ENCODE measurements at places on chromosomes 4 and X. TPM values are rescaled to one million over a fixed set of nuclear protein-coding genes. Genes with fewer than 3 reads are reported as not detected.
A peak's percentile ranks its signal among the peaks of the same experiment; 100 is the strongest.

DNA sequence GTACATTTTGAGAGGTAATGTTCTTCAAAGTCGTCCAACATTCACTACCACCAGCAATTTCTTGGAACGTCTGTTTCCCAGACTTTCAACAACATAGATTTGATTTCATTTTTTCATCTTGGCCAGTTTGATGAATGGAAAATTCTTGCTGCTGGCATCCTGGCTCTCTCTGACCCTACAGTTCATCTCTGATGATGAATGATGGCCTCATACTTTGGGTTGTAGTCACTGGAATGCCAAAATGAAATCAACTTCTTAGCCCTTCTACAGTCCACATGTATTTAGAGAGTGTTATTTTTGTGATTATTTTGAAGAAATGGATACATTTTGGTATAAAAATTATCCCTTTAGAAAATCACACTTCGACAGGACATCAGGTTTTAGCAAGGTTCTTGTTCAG is 8.8 kb downstream of the CHST7 start:
- DNase-seq = peak; percentile 39
- peak overlapping the region; percentile 84 for H3K4me3 ChIP-seq
- H3K27me3 ChIP-seq = no peaks in the 10 kb centered on the region
- H3K4me1 ChIP-seq = peaks cover 55% of the 10 kb centered on the region
- H3K36me3 ChIP-seq = peaks cover 6% of the 10 kb centered on the region

DNA sequence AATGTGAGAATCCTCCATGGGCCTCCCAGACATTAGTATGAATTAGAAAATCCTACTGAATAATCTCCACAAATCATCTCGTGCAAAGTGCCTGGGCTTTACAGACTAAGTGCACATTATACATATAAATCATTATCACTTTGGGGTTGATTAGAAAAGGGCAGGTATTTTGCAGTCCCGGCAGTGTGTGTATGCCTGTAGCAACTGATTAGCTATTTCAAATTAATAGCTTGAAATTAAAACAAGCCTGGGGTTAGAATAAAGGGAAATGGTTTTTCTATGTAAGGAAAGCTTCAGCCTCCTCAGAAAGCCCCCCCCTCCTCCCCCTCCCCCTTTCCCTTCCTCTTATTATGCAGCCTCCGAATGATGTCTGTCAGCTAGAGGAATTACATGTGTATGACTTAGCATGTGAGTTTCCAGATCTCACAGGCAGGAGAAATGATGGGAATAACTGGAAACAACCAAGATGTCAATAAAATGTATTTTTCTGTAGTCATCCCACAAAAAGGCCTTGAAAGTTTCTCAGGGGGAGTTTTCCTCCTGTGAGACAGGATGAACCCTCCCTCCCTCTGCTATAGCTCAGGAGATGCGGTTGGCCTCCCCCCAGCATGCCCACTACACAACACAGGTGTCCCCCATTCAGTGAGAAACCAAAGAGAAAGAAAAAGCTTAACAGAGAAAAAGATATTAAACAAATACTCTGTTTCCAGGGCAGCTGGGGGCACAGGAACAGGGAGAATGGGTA is 41.2 kb upstream of the RASGEF1B start:
- no peaks in the 10 kb centered on the region for H3K27me3 ChIP-seq
- H3K4me3 ChIP-seq = no peak overlapping the region
- no peaks in the 10 kb centered on the region for H3K4me1 ChIP-seq
- no peaks in the 10 kb centered on the region for H3K36me3 ChIP-seq
- DNase-seq = no peak

- peaks cover 66% of the 10 kb centered on the region for H3K4me1 ChIP-seq
- no peaks in the 10 kb centered on the region for H3K27me3 ChIP-seq
- peak; percentile 80 for DNase-seq
- peak overlapping the region; percentile 85 for H3K27ac ChIP-seq
- peaks cover 7% of the 10 kb centered on the region for H3K36me3 ChIP-seq
- peak overlapping the region; percentile 49 for H3K4me3 ChIP-seq
Measured at GRCh38 chr4:24850674-24851073, 55.3 kb downstream of the SOD3 start.

DNA sequence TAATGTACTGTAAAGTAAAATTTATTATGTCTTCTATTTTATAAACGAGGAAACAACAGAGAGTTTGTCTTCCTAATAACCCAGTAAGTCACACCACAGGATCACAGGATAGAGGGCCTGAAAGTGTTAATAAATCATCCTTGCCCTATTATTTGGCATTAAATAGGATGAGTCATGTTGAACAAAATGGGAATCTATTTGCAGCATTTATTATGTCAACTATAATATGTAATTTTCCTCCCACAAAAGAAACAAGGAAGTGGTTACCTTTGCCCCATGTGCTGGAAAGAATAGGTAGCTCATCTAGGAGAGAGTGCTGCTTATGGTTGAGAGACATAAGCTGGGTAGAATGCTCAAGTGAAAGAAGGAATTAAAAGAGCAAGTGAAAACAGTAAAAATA is 237.6 kb upstream of the NDST3 start:
- no peak overlapping the region for H3K4me3 ChIP-seq
- H3K36me3 ChIP-seq = no peaks in the 10 kb centered on the region
- no peaks in the 10 kb centered on the region for H3K27me3 ChIP-seq

DNA sequence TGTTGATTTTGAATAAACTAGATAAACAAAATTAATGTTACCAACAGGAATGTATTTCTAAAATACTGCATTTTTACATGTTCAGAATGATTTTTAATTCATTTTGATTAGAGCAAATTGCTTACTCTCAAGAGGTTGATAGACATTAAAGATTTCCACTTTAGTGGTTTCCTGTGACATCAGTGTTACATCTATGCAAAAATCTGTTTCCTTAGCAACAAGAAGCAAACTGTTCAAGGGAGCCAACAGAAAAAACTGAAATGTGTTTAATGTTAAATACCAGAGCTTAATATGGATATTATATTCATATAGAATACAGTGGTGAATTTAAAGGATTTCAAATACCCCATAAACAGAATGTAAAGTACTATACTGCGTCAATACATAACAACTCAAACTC is 277.8 kb downstream of the GABRG1 start:
- no peaks in the 10 kb centered on the region for H3K4me1 ChIP-seq
- H3K36me3 ChIP-seq = no peaks in the 10 kb centered on the region
- no peak overlapping the region for H3K4me3 ChIP-seq
- H3K27me3 ChIP-seq = no peaks in the 10 kb centered on the region
- H3K27ac ChIP-seq = no peak overlapping the region
- no peak for DNase-seq

GRCh38 chr4:151012820-151013219 is 2.3 kb downstream of the LRBA start:
- peaks cover 28% of the 10 kb centered on the region for H3K4me1 ChIP-seq
- no peak overlapping the region for H3K27ac ChIP-seq
- peak overlapping the region; percentile 54 for H3K4me3 ChIP-seq
- no peak for DNase-seq
- H3K27me3 ChIP-seq = peaks cover 1% of the 10 kb centered on the region

DNA sequence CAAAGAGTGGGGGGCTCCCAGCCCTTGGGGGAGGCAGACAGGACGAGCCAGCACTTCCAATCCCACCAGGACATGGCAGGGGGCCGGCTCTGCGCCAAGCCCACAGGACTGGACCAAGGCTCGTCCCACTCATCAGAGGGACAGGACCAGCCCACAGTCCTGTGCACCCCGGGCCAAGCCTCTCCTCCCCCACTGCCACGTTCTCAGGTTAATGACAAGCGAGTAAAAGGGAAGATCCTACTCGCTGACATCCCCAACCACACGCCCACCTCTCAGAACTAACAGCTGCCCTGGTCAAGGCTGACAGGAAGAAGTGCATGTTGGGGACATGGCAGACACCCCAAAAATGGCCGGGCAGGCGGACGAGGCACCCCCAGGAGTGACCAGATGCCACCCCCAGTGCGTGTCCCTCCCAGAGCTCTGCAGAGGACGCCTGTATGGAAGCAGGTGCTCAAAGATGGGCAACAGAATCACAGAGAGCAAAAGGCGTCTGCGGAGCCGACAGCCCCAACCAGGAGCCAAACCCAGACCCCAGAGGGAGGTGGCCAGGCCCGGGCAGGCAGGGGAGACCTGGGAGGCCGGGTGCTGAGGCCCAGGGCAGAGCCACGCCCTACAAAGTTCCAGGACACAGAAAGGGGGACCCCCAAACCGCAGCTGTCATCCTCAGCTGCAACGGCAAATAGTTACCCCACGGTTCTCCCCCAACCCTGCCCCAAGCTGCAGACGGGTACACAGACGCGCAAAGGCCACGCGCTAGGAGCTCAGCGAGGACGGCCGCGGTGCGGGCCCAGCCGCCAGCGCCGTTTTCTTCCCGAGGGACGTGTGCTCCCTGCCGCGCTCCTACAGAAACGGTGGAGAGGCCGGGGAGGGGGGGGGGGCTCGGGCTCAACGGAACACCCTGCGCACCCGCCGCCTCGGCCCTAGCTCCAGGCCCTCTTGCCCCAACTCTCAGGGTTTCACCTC is 1.7 kb downstream of the CTBP1 start:
- H3K27ac ChIP-seq = peak overlapping the region; percentile 87
- H3K36me3 ChIP-seq = peaks cover 19% of the 10 kb centered on the region
- peak overlapping the region; percentile 92 for H3K4me3 ChIP-seq
- H3K27me3 ChIP-seq = peaks cover 2% of the 10 kb centered on the region
- H3K4me1 ChIP-seq = peaks cover 13% of the 10 kb centered on the region
- no peak for DNase-seq

DNA sequence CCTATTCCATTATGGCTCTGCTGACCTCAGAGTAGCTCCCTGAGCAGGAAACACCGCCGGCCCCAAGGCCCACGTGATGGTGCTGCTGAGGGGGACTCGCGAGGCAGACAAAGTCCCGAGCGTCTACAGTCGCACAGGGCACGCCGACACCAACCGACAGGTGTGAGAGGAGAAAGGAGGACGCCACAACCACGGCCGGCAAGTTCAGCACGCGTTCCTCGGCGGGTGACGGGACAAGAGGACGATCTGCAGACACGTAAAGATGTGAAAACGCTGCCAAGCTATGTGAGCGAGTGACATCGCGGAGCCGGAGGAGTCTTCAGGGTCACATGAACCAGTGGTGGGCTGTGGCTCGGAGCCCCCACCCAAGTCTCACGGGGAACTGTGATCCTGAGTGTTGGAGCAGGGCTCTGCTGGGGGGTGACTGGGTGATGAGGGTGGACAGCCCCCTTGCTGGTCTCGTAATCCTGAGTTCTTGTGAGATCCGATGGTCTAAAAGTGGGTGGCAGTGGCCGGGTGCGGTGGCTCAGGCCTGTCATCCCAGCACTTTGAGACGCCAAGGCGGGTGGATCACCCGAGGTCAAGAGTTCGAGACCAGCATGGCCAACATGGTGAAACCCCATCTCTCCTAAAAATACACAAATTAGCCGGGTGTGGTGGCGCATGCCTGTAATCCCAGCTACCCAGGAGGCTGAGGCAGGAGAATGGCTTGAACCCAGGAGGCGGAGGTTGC is 34.0 kb downstream of the PPP2R3B start:
- H3K27me3 ChIP-seq = peaks cover 2% of the 10 kb centered on the region
- no peak for DNase-seq
- H3K27ac ChIP-seq = no peak overlapping the region
- H3K4me3 ChIP-seq = no peak overlapping the region
- peaks cover 12% of the 10 kb centered on the region for H3K36me3 ChIP-seq

- H3K4me3 ChIP-seq = no peak overlapping the region
- peaks cover under 1% of the 10 kb centered on the region for H3K27me3 ChIP-seq
- no peaks in the 10 kb centered on the region for H3K4me1 ChIP-seq
- H3K27ac ChIP-seq = no peak overlapping the region
- H3K36me3 ChIP-seq = no peaks in the 10 kb centered on the region
Measured at GRCh38 chr4:155984106-155984797, 30.6 kb upstream of the CTSO start.

- peaks cover 45% of the 10 kb centered on the region for H3K36me3 ChIP-seq
- H3K4me1 ChIP-seq = peaks cover 38% of the 10 kb centered on the region
- H3K27me3 ChIP-seq = no peaks in the 10 kb centered on the region
- no peak for DNase-seq
- H3K27ac ChIP-seq = no peak overlapping the region
- no peak overlapping the region for H3K4me3 ChIP-seq
Measured at GRCh38 chr4:24570574-24571236, 13.6 kb downstream of the DHX15 start.

GRCh38 chrX:15497865-15498264 is 2.7 kb upstream of the BMX start:
- peak; percentile 25 for DNase-seq
- peaks cover 6% of the 10 kb centered on the region for H3K27me3 ChIP-seq
- H3K4me3 ChIP-seq = no peak overlapping the region
- H3K36me3 ChIP-seq = no peaks in the 10 kb centered on the region
- H3K4me1 ChIP-seq = peaks cover 17% of the 10 kb centered on the region
- H3K27ac ChIP-seq = no peak overlapping the region

GRCh38 chr4:6470502-6471306 is 1.7 kb downstream of the PPP2R2C start:
- H3K4me3 ChIP-seq = peak overlapping the region; percentile 76
- H3K27ac ChIP-seq = peak overlapping the region; percentile 38
- H3K36me3 ChIP-seq = no peaks in the 10 kb centered on the region
- H3K27me3 ChIP-seq = peaks cover 45% of the 10 kb centered on the region
- no peaks in the 10 kb centered on the region for H3K4me1 ChIP-seq

DNA sequence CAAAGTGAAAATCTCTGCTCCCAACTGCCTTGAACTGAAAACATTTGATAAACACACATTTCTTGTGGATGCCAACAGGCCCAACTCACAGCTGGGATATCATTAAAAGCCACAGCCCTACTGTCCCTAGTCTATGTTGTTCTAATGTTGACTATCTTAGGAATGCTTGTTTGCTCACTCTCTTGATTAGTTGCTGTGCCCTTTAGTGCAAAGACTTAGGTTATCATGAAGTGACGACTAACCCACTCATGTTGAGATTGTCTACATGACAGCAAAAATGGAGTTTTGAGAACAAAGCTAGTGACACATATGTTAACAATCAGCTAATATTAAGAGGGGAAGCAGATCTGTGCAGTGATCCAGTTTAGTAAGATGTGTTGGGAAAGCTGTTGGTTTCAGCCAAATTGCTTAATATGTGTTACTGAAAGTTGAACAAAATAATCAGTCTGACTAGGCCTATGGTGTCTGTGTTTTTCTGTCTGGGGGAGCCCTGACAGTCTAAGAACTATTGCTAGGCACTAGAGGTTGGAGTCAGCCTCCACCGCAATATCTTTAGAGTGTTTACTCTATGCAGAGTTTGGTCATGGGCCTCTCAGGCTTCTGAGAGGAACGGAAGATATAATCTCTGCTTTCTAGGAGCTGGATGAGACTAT is 125.5 kb downstream of the ATG4A start:
- H3K36me3 ChIP-seq = no peaks in the 10 kb centered on the region
- H3K4me1 ChIP-seq = no peaks in the 10 kb centered on the region
- H3K27ac ChIP-seq = no peak overlapping the region
- peaks cover 9% of the 10 kb centered on the region for H3K27me3 ChIP-seq

DNA sequence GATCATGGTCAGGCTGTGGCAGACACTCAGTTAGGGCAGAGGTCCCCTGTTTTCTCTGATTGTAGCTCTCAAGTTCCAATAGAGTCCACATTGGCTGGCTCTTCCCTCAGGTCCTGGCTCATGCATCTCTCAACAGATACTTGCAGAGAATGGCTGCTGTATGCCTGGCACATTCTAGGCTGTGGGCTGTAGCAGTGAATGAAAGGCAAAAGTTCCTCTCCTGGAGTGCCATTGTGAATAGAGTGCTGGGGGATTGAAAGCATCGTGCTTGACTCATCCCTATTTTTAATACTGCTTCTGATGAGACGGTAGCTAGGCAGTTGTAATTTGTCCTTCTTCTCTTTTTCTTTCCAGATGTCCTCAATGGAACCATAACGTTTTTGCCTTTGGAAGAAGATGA is 5.5 kb downstream of the TRMT44 start:
- H3K4me3 ChIP-seq = no peak overlapping the region
- DNase-seq = no peak
- peaks cover 4% of the 10 kb centered on the region for H3K36me3 ChIP-seq
- H3K27me3 ChIP-seq = no peaks in the 10 kb centered on the region
- H3K27ac ChIP-seq = no peak overlapping the region
- peaks cover 31% of the 10 kb centered on the region for H3K4me1 ChIP-seq

The S100G gene
- not detected for total RNA-seq

The CFAP97 gene
- 42.2 TPM for total RNA-seq

The NRK gene
- not detected for total RNA-seq

All from HFFc6 (cell line).